ENCODE measurements at places on chromosomes 16 and 17.
A peak's percentile ranks its signal among the peaks of the same experiment; 100 is the strongest.

DNA sequence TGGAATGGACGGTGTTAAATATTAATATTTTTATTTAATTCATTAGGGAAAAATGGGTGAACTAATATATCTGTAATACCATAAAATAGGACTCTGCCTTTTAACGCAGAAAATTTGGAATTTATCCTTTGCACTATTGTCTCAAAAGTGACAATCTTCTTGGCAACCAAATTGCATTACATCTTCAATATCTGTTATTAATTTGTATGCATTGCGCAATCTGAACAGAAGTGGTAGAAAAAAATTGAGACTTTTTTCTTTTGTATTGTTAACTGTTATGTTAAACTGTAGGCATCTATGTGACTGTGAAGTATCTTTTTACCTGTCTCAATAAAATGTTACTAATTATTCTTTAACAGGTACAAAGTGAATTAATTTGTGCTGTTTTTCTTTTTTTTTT is 55.6 kb downstream of the PPM1E start:
- no peak for DNase-seq
- no peaks in the 10 kb centered on the region for H3K36me3 ChIP-seq
- H3K27ac ChIP-seq = no peak overlapping the region

DNA sequence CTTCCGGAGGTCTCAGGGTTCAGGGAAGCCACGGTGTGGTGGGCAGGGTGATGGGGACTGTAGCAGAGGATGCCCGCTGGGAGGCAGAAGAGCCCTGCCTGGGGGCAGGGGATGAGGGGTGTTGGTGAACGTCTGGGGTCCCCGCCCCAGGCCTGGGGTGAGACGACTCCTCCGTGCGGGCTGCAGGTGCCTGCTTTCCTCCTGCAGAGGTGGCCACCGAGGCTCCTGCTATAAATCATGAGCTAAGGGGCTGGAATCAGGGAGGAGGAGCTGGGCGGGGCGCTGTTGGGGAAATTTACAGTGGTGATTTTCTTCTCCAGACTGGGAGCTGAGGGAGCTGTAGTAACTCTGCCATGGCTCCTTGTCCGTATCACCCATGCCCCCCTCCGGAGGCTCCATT is 167.0 kb downstream of the MRM1 start:
- peaks cover 3% of the 10 kb centered on the region for H3K27me3 ChIP-seq
- no peak overlapping the region for H3K4me3 ChIP-seq
- no peak overlapping the region for H3K27ac ChIP-seq
- DNase-seq = no peak
- H3K4me1 ChIP-seq = no peaks in the 10 kb centered on the region
- no peaks in the 10 kb centered on the region for H3K36me3 ChIP-seq

DNA sequence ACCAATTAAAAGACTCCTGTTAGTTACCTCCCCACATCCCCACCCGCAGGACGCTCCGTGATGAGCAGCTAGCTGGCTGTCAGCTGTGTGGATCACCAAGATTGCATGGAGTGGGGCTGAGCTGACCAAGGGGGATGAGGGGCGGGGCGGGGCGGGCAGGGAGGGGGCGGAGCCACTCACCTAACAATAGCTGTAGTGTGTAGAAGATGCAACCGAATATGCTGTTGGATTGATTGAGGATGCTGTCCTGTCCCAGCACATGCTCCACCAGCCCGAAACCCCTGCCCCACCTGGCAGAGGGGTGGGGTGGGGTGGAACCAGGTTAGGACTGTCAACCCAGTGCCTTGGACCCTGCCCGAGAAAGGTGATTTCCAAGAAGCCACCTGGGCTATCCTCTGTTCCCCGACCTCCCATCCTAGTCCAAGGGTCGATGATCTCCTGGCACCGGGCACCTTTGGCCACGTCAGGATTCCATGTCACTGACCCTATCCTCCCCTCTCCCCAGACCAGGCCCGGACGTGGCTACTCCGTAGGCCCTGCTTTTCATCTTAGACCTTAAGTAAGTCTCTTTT is 1.4 kb downstream of the VKORC1 start:
- no peak overlapping the region for H3K4me3 ChIP-seq
- no peaks in the 10 kb centered on the region for H3K27me3 ChIP-seq
- H3K27ac ChIP-seq = no peak overlapping the region
- no peak for DNase-seq
- H3K36me3 ChIP-seq = peaks cover 25% of the 10 kb centered on the region
- peaks cover 30% of the 10 kb centered on the region for H3K4me1 ChIP-seq

DNA sequence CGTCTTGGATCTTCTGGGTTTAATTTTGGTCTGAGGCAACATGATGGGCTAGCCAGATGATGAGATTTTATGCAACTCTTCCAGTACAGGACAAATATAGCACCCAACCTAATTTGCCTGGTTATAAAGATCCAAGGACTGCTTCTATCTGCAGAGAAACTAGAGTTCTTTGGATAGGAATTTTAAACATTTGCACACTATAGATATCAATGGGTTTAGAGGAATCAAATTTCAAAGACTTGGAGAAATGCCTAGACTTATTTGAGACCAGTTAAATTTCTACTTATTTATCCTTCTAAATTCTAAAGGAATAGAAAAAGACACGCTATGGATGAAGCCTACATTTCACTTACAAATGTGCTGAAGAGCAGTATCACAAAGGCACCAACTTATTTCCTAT is 12.6 kb downstream of the PMFBP1 start:
- H3K36me3 ChIP-seq = no peaks in the 10 kb centered on the region
- no peaks in the 10 kb centered on the region for H3K27me3 ChIP-seq
- no peak overlapping the region for H3K4me3 ChIP-seq
- no peaks in the 10 kb centered on the region for H3K4me1 ChIP-seq

DNA sequence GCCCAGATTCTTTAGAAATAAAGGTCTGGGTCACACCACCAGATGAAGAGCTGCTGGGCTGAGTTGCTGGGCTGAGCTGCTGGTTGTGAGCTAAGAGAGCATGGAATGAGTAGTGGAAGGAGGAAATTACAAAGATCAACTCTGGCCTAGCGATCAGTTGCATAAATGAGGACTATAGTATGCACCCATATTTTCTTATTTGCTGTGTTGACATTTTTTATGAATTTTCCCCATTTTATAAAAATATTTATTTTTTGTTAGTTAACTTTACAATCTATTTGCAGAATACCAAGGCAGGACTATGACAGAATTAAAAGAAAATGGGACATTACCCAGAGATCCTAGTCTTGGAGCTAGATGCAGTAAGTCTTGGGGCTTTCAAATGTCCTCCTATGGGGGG is 23.6 kb upstream of the SLC13A2 start:
- H3K27me3 ChIP-seq = peaks cover 3% of the 10 kb centered on the region
- no peak overlapping the region for H3K4me3 ChIP-seq
- DNase-seq = no peak
- no peaks in the 10 kb centered on the region for H3K4me1 ChIP-seq

DNA sequence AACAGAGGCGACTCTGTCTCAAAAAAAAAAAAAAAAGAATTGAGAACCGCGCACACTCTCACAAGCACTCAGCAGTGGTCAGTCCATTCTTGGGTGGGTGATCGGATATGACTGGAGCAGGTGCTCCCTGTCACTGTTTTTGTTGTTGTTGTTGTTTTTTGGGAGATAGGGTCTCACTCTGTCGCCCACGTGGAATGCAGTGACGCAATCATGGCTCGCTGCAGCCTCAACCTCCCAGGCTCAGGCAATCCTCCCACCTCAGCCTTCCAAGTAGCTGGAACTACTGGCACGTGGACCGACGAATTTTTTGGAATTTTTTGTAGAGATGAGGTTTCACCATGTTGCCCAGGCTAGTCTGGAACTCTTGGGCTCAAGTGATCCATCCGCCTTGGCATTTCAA is 30.0 kb downstream of the RAB11FIP3 start:
- no peak overlapping the region for H3K27ac ChIP-seq
- no peak for DNase-seq
- H3K36me3 ChIP-seq = no peaks in the 10 kb centered on the region
- H3K4me1 ChIP-seq = no peaks in the 10 kb centered on the region

- no peak for DNase-seq
- no peaks in the 10 kb centered on the region for H3K4me1 ChIP-seq
- H3K27ac ChIP-seq = no peak overlapping the region
- H3K36me3 ChIP-seq = no peaks in the 10 kb centered on the region
Observed at GRCh38 chr16:24345704-24346103, 89.6 kb downstream of the CACNG3 start.

- DNase-seq = peak; percentile 37
- H3K4me3 ChIP-seq = peak overlapping the region; percentile 82
- peak overlapping the region; percentile 69 for H3K27ac ChIP-seq
- no peaks in the 10 kb centered on the region for H3K36me3 ChIP-seq
- peaks cover 5% of the 10 kb centered on the region for H3K27me3 ChIP-seq
Observed at GRCh38 chr17:43906951-43907424, 348 bp downstream of the MPP2 start.

GRCh38 chr16:50265260-50265659 is 1.1 kb upstream of the ADCY7 start:
- peak overlapping the region; percentile 80 for H3K27ac ChIP-seq
- H3K4me1 ChIP-seq = peaks cover 52% of the 10 kb centered on the region
- peaks cover under 1% of the 10 kb centered on the region for H3K36me3 ChIP-seq

GRCh38 chr16:31718998-31719397 is 154.6 kb upstream of the ZNF267 start:
- H3K4me3 ChIP-seq = no peak overlapping the region
- no peak overlapping the region for H3K27ac ChIP-seq
- peaks cover 35% of the 10 kb centered on the region for H3K4me1 ChIP-seq
- H3K27me3 ChIP-seq = no peaks in the 10 kb centered on the region

- no peak overlapping the region for H3K4me3 ChIP-seq
- H3K36me3 ChIP-seq = no peaks in the 10 kb centered on the region
- peaks cover 2% of the 10 kb centered on the region for H3K4me1 ChIP-seq
Observed at GRCh38 chr17:8066841-8067775, 20.4 kb downstream of the ALOX12B start.

DNA sequence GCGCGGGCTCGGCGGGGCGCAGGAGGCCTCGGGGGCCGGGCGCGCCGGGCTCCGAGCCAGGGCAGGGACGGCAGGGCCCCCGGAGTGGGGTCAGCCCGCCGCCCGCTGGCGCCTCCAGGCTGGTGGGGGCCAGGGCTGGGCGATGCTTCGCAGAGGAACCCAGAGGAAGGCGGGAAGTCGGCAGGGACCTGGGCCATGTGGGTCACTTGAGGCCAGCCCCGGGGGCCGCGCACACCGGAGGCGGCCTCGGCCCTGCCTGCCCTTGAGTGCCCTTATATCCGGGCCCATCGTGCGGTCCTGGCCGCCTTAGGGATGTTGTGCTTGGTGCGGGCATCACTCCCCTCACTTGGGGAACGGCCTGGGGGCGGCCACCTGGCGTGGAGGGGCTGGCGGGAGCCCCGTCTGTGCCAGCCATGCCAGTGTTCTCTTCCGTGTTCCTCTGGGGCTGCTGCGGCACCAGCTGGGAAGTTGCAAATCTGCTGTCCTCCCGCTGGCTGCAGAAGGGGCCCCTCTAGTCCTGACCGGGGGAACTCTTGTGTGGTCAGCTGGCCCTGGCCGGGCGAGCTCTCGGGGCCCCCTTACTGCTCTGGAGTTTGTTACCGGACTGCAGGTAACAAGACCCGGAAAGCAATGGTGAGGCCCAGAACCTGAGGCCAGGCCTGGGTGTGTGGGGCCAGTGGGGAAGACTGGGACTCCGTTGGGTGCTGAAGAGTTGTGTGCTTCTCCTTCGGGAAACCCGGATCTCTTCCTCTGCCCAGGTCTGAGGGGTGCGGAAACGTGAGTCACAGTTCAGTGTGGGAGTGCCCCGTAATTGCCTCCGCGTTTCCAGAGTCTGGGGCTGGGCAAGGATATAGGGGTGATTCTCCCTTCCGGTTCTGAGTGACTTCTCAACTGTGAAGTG is 849 bp downstream of the CAPN15 start:
- peaks cover 12% of the 10 kb centered on the region for H3K4me1 ChIP-seq
- peak overlapping the region; percentile 55 for H3K27ac ChIP-seq
- peak overlapping the region; percentile 76 for H3K4me3 ChIP-seq
- DNase-seq = no peak
- H3K27me3 ChIP-seq = no peaks in the 10 kb centered on the region

DNA sequence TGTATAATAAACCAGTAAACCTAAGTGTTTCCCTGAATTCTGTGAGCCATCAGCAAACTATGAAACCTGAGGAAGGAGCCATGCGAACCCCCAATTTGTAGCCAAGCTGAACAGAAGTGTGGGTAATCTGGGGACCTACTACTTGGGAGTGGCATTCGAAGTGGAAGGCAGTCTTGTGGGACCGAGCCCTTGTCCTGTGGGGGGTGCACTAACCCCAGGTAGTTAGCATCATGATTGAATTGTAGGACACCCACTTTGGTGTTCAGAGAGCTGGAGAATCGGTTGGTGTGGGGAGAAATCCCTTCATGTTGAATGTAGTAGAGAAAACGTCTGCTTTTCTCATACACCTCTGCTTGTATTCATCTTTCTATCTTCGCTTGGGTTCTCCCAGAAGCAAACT is 79.7 kb upstream of the CPHXL start:
- no peak for DNase-seq
- H3K36me3 ChIP-seq = no peaks in the 10 kb centered on the region
- peaks cover 11% of the 10 kb centered on the region for H3K27me3 ChIP-seq

GRCh38 chr16:50761267-50761666 is 19.4 kb downstream of the CYLD start:
- peaks cover 61% of the 10 kb centered on the region for H3K36me3 ChIP-seq
- no peaks in the 10 kb centered on the region for H3K27me3 ChIP-seq
- H3K27ac ChIP-seq = no peak overlapping the region
- peaks cover 19% of the 10 kb centered on the region for H3K4me1 ChIP-seq

- no peaks in the 10 kb centered on the region for H3K27me3 ChIP-seq
- peak overlapping the region; percentile 78 for H3K4me3 ChIP-seq
- H3K36me3 ChIP-seq = peaks cover 10% of the 10 kb centered on the region
- H3K27ac ChIP-seq = peak overlapping the region; percentile 52
- H3K4me1 ChIP-seq = peaks cover 6% of the 10 kb centered on the region
Observed at GRCh38 chr16:67278773-67279295, 498 bp upstream of the PLEKHG4 start.

DNA sequence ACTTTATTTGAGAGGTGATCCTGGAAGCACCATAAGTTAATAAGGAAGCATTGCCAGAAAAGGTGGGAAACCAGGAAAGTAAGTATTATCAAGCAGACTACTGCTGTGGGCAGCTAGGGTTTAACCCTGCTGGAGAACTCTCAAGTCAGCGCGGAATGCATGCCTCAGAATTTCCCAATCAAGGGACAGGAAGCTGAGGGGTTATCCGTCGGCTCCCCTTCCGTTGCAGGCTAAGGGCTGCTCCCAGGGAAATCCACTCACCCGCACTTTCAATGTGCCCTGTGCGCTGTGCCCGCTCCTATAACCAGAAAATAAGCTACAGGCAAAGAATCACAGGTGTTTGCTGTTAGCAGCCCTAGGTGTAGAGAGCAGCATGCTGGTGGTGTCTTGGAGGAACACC is 138.5 kb upstream of the CACNG3 start:
- H3K4me3 ChIP-seq = no peak overlapping the region
- no peaks in the 10 kb centered on the region for H3K4me1 ChIP-seq
- no peak for DNase-seq
- H3K27ac ChIP-seq = no peak overlapping the region

- no peak overlapping the region for H3K27ac ChIP-seq
- peaks cover 3% of the 10 kb centered on the region for H3K4me1 ChIP-seq
- no peak overlapping the region for H3K4me3 ChIP-seq
Observed at GRCh38 chr16:75007443-75007842, 8.6 kb downstream of the ZNRF1 start.

GRCh38 chr16:55623640-55624039 is 32.1 kb upstream of the SLC6A2 start:
- no peak overlapping the region for H3K4me3 ChIP-seq
- H3K36me3 ChIP-seq = no peaks in the 10 kb centered on the region
- H3K4me1 ChIP-seq = no peaks in the 10 kb centered on the region
- no peaks in the 10 kb centered on the region for H3K27me3 ChIP-seq
- no peak overlapping the region for H3K27ac ChIP-seq

- no peaks in the 10 kb centered on the region for H3K27me3 ChIP-seq
- no peak overlapping the region for H3K27ac ChIP-seq
- no peaks in the 10 kb centered on the region for H3K36me3 ChIP-seq
- H3K4me3 ChIP-seq = no peak overlapping the region
- peaks cover 4% of the 10 kb centered on the region for H3K4me1 ChIP-seq
Observed at GRCh38 chr17:57918017-57918895, 37.0 kb downstream of the CUEDC1 start.

Measured in T-cell (primary cell).